ENCODE measurements at places on chromosomes 11 and 22.

- DNase-seq, result no peak
These were observed 8.9 kb downstream of the KCNJ11 start for GRCh38 chr11:17379383-17380180.

DNA sequence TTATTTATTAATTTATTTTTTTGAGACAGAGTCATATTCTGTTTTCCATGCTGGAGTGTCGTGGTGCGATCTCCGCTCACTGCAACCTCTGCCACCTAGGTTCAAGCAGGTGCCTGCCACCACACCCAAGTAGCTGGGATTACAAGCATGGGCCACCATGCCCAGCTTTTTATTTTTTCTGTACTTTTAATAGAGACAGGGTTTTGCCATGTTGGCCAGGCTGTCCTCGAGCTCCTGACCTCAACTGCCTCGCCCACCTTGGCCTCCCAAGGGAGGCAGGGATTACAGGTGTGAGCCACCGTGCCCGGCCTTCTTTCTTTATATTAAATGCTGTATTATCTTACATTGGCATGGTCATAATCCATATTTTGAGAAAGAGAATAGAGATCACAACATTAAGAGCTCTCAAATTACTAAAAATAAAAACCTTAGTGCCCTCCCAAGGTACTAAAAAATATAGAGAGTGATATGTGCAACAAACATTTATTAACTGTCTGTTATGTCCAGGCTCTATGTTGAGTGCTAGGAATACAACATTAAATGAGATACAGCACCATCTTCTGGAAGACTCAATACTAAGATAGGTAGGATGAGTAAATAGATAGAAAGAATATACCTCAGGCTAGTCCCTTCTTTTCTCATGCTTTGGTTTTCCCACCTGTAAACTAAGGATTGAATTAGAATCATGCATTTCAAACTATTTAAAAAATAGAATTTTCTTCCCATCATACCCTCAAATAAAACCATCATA lies 84.1 kb downstream of the BBOX1 start:
- no peak for DNase-seq

DNA sequence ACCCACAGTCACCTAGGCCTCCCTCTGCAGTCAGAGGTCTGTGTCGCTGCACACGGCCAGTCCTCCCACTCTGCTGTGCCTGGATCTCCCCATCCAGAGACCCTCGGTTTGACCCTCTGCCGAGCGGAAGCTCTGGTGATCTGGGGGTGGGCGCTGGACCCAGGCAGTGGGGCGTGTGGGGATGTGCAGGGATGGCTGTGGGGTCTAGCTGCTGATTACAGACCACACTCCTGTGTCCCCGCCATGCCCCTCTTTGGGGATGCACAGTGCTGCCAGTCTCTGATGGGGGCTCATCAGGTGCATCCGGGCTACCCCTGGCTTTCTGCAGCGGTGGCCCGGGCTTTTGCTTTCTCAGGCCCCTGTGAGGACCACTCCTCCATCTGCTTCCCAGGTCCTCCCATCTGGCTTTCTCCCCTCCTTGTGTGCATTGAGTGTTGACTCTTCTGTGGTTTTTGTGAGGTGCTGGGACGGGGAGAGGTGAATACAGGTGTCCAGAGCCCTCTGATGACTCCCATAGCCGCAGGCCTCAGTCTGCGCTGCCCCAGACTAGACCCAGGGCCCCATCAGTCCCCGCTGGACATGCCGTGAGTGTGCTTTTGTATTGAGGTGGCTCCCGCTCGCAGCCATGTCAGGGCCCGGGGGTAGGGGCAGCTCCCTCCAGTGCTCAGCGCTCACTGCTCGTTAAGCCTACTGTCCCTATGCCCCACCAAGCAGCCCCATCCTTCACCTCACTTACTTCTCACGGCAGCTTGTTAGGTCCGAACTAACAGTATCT lies 251.6 kb downstream of the TBC1D22A start:
- no peak for DNase-seq

GRCh38 chr11:88087337-88087736 lies 87.9 kb downstream of the RAB38 start:
- DNase-seq, result no peak

GRCh38 chr22:49355211-49355920 lies 472.3 kb downstream of the BRD1 start:
- DNase-seq, result no peak

DNA sequence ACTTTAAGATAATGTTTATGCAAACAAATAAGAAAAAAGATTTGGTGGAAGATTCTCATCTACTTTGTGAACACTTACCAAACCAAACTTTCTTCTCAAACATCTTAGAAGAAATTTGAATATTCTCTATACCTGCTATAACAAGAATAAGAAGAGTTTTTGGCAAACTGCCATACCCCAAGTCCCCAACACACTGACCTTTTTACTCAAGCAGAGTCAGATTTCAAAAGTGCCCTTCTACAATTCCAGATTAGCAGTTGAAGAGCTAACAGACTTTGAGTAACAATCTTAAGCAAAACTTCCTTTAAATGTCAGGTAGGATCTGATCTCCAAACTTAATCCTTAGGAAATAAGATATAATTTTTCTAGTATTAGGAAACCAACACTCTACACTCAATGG lies 33.9 kb downstream of the TSG101 start:
- DNase-seq, result no peak

DNA sequence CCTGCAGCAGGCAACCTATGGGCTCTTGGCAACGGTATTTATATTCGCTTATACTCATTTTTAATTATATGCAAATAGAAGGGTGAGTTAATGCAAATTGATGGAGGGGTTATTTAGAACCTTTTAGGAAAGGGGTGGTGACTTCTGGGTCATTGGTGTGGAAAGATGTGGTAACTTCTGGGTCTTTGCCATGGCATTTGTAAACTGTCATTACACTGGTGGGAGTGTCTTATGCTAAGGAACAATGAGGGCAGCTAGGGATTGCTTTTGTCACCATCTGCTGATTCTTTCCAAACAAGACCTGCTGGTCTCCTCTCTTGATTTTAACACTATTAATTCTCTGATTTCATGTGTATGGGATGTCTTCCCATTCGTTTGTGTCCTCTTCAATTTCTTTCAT lies 11.7 kb upstream of the KAT5 start:
- no peak for DNase-seq

GRCh38 chr11:69295079-69295994 lies 1.4 kb downstream of the MYEOV start:
- no peak for DNase-seq

DNA sequence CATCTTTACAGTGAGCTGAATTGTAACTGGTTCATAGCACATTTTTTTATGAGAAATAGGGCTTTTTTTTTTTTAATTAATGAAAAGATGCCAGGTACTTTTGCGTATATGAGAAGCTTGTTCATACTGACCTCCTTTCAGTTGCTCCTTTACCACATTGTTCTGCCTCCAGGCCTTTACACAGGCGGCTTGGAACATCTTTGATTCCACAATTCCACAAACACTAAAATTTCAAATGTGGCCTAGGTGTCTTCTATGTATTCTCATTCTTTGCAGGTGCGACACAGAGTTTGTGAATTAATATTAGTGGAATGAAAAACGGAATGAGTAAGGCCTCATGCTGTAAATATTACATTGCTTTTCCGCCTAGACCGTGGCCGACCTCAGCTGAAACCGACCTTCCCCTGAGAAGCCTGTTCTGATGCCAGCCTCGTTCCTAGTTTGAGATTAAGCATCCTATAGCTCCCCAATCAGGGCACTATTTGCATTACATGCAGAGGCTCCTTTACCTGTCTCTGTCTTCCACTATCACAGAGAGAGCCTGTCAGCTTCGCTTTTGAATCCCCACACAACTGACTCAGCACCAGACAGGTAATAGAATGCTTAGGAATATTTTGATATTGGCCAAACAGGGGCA lies 125.8 kb downstream of the LDLRAD3 start:
- no peak for DNase-seq

- DNase-seq, result no peak
These were observed 6.6 kb downstream of the PARVB start for GRCh38 chr22:44030702-44031082.

GRCh38 chr22:38180841-38181452 lies 683 bp downstream of the PLA2G6 start:
- DNase-seq, result peak; percentile 20

- peak; percentile 48 for DNase-seq
These were observed 405 bp downstream of the SFI1 start for GRCh38 chr22:31496735-31497146.

- DNase-seq, result no peak
These were observed 115.0 kb downstream of the FDX1 start for GRCh38 chr11:110544779-110545178.

Data from stimulated activated CD4-positive, alpha-beta T cell treated with anti-CD3 and anti-CD28 coated beads, Interleukin-4, amount 100 ng/mL, for 24 hours (primary cell).